ENCODE measurements at places on chromosomes 5 and 9.

GRCh38 chr5:113039229-113039933, 62.8 kb downstream of the DCP2 start:
- H3K4me1 ChIP-seq = peaks cover 14% of the 10 kb centered on the region
- peak; percentile 16 for DNase-seq
- no peaks in the 10 kb centered on the region for H3K27me3 ChIP-seq
- no peak overlapping the region for H3K4me3 ChIP-seq
- H3K27ac ChIP-seq = no peak overlapping the region

- no peaks in the 10 kb centered on the region for H3K27me3 ChIP-seq
- no peak overlapping the region for H3K27ac ChIP-seq
- no peaks in the 10 kb centered on the region for H3K36me3 ChIP-seq
- no peaks in the 10 kb centered on the region for H3K4me1 ChIP-seq
- DNase-seq = no peak
These were observed 224.8 kb downstream of the FAM114A2 start for GRCh38 chr5:153813901-153814300.

- H3K27me3 ChIP-seq = no peaks in the 10 kb centered on the region
- H3K4me1 ChIP-seq = peaks cover 20% of the 10 kb centered on the region
- peak overlapping the region; percentile 91 for H3K4me3 ChIP-seq
- peak; percentile 27 for DNase-seq
- peak overlapping the region; percentile 97 for H3K27ac ChIP-seq
These were observed 581 bp upstream of the C9orf40 start for GRCh38 chr9:74953235-74953751.

GRCh38 chr5:175677571-175677970, 19.7 kb downstream of the HRH2 start:
- peaks cover 17% of the 10 kb centered on the region for H3K36me3 ChIP-seq
- DNase-seq = no peak
- H3K4me1 ChIP-seq = peaks cover 45% of the 10 kb centered on the region
- H3K4me3 ChIP-seq = peak overlapping the region; percentile 46
- H3K27me3 ChIP-seq = no peaks in the 10 kb centered on the region

All from naive thymus-derived CD8-positive, alpha-beta T cell (primary cell).